Activated CD8-positive, alpha-beta memory T cell treated with anti-CD3 and anti-CD28 coated beads for 4 hours (primary cell): ENCODE measurements at places on chromosomes 2 and 18.

GRCh38 chr2:132651115-132652045, 18.6 kb downstream of the LYPD1 start:
- DNase-seq, result no peak

- no peak for DNase-seq
Observed at GRCh38 chr2:29509397-29509796, 394.2 kb downstream of the CLIP4 start.

- DNase-seq, result no peak
Observed at GRCh38 chr2:216925006-216925405, 65.1 kb upstream of the TNP1 start.

DNA sequence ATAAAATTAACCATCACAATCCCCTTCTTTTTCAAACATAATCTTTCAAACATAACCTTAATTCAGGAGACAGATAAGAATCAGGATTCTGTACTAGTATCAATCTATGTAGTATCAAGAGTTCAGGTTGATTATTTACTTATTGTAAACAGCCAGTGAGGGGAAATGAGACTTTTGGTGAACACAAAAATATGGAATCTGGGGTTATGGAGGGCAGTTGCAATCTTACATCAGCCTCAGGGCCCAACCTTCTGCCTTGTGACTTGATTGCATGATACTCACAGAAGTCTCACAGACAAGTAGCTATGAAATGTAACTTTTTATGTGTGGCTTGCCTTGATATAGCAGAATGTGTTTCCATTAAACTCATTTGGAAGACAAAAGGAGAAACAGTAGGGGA, 262.7 kb upstream of the THSD7B start:
- no peak for DNase-seq

GRCh38 chr2:63058921-63059792, 8.5 kb downstream of the OTX1 start:
- no peak for DNase-seq

DNA sequence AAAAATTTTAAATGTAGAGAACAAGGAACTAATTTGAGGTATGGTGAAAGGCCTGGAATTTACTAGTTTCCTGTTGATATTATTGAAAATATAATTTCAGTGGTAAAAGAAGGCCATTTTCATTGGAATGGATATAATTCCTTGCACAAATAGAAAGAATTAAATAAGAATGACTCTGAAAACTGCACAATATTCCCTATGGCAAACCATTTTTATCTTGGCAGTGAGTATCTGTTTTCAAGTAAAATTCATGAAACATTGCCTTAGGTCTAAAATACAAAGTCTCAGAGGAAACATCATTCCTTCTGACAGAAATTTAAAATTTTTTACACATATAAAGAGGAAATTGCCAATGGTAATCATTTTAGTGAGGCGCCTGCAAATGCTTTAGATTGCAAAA, 1468.3 kb downstream of the LRP1B start:
- no peak for DNase-seq

DNA sequence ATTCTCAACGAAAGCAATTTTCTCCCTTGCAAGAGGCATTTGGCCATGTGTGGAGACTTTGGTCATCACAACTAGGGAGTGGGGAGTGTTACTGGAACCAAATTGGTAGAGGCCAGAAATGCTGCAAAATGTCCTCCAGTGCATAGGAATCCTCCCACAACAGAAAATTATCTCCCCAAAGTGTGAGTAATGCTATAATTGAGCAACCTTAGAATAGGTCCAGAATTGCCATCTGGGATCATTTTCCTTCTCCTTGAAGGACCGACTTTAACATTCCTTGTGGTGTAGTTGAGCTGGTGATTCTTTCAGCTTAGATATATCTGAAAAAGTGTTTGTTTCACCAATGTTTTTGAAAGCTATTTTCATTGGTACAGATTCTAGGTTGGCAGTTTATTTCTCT, 111.2 kb upstream of the SMIM21 start:
- DNase-seq, result no peak

GRCh38 chr18:56997200-56997599, 149.7 kb upstream of the BOD1L2 start:
- DNase-seq, result no peak

- DNase-seq, result no peak
Observed at GRCh38 chr2:120261387-120262006, 8.8 kb downstream of the RALB start.

- DNase-seq, result no peak
Observed at GRCh38 chr2:19363474-19363778, 5.0 kb upstream of the OSR1 start.

DNA sequence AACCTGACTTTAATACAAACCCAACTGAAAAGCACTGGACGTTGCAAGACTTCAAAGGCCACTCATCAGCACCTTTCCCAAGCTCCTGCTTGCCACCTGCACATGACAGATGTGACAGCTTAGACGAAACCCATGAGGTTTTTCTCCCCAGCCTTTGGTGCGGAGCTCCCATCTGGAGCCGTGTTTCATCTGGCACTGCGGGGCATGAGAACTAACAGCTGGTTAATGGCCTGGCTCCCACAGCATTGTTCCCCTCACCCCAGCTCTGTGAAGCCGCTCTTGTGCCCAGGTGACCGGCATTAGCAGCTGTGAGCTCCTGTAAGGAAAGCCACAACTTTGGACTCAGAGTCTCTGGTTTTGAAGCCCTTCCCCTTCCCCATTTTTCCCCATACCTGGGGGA, 50.9 kb downstream of the GALR1 start:
- no peak for DNase-seq

- no peak for DNase-seq
Observed at GRCh38 chr18:58691256-58691655, 20.0 kb downstream of the MALT1 start.

DNA sequence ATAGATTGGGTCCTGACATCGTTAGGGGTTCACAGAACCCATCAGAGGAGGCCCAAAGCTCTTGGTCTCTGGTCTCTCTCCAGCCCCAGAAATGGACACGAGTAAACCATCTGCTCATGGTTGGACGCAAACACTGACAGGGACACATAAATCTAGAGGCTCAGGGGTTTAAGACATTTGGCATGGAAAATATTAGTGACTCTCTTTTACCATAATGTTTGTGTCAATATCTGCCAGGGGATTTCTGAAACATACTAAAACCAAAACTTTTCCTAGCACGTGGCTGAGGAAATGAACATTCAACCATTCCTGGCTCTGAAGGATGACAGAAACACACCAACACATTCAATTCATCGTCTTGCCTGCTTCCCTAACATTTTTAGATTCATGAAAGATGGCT, 226.2 kb downstream of the SP3 start:
- no peak for DNase-seq

DNA sequence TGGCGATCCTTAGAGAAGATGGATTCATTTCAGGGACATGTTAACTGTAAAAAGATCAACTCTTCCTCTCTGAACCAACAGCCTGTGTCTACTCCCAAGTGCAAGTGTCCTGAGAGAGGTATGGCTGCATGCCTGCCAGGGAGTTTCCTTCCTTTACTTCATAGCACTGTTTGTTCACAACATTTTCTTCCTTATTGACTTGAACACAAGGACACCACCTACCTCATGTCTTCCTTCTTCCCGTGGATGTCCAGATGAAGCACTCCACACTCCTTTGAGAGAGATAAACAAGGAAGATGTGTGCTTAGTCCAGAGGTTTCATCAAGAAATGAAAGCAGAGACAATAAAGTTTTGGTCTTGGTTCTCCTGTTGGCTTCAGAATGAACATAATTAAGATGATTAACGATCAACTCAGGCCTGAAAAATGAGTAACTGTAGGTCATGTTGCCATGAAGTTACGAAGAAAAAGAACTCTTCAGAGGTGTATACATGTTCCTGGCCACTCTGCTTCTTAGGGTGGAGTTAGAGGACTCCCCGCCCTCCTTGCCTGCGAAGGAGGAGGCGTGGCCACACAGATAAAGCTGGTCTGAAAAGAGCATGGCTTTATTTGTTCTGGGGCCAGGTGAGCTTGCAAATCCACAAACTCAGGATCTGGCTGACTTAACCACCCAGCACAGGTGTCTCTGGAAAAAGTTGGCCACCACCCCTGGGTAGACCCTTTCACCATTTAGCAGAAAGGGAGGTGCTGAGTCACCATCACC, 155.0 kb upstream of the KCTD1 start:
- no peak for DNase-seq

GRCh38 chr18:44927127-44927849, 246.6 kb downstream of the SETBP1 start:
- DNase-seq, result no peak

DNA sequence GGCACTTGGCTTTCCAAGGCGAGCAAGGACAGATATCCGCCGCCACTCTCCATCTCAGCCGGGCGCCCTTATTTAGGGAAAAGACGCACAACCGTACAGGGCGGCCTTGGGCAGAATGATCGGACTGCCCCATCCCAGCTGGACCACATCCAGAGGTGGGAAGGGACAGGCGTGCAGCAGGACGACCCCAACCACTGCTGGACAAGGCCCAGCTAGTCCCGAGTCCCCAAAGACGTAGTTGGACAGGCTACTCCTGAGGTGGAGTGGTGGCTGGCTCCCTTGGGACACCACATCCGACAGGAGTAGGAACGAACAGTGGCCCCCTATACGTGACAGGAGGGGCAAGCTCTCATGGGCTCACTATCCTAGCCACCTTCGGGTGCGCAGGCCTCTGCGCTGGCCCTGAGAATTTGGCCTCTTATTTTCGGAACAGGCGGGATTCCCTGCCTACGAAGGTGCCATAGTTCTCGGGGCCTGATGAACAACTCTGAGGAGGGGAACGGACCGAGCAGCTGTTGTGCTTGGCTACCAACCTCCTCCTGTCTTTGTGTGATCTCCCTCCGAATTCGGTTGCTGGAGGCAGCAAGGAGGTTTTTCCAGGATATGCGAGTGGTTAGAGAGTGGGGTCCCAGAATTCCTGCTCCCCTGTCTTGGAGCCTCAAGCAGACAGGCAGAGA, 2.3 kb downstream of the FEV start:
- DNase-seq, result no peak

GRCh38 chr18:14971461-14972185, 223.7 kb downstream of the ANKRD30B start:
- no peak for DNase-seq

GRCh38 chr2:128271597-128271910, 47.1 kb downstream of the HS6ST1 start:
- no peak for DNase-seq

GRCh38 chr18:40984856-40985255, 970.2 kb upstream of the PIK3C3 start:
- no peak for DNase-seq

GRCh38 chr2:123644053-123644452, 381.0 kb upstream of the CNTNAP5 start:
- no peak for DNase-seq

GRCh38 chr2:241482126-241482955, 26.0 kb downstream of the STK25 start:
- DNase-seq, result no peak

DNA sequence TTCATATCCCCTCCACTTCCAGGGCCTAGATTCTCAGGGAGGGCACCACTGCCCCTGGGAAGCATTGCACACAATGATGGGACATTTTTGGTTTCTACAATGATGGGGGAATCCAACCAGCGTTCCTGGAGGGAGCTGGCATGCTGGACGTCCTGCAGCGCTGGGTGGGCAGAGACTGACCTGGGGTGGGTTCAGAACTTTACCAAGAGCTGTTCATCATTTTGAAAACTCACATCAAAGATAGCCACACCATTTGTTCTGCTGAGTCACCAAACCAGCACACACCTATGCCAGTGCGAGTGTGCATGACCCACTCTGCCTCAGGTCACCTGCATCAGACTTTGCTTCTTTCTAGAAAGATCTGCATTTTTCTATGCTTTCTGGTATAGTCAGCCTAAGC, 14.1 kb upstream of the ARMC9 start:
- DNase-seq, result no peak

GRCh38 chr2:223932816-223933800, 12.0 kb downstream of the WDFY1 start:
- no peak for DNase-seq

DNA sequence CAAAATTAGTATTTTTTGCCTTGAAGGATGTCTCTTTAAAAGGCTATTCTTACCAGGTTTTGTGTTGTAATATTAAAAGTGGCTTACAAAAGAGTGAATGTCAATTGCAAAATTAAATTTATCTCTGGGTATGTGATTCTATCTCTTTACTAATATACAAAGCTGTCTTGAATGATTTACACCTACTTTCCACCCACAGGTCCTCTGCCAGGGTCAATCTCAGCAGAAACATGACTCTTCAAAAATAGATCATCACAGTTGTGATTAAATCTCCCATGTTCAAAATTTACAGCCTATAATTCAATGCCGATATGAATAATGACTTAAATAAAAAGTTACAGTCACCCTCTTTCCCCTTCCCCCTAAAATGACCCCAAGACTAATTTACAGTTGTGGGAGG, 78.8 kb downstream of the SLC8A1 start:
- no peak for DNase-seq

DNA sequence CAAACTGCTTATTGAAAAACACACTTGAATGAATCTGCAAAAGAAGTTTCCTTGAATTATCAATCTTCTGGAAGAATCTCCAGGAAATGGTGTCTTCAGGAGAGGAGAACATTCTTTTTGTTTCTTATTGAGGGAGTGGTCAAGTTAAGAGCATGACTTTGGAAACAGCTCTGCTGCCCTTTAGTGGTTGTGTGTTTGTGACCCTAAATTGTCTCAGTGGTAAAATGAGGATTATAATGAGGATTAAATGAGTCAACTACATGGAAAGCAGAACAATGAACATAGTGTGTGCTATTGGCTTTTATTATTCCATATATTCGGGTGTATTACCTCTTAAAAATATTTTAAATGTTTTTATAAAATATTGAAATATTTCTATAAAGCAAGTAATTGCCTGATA, 44.8 kb upstream of the TANC1 start:
- no peak for DNase-seq

GRCh38 chr18:75071866-75072671, 136.9 kb downstream of the PTGR3 start:
- no peak for DNase-seq
